ENCODE measurements at places on chromosomes 1 and 21. TPM values are rescaled to one million over a fixed set of nuclear protein-coding genes. Genes with fewer than 3 reads are reported as not detected.

- no peak for DNase-seq
These were observed 38.5 kb downstream of the RNF2 start for GRCh38 chr1:185083818-185084217.

ZNF362 gene
- total RNA-seq: 55.4 TPM

- no peak for DNase-seq
These were observed 73.1 kb downstream of the KCNJ6 start for GRCh38 chr21:37843191-37843590.

GRCh38 chr1:88731475-88732269 is 47.6 kb downstream of the PKN2 start:
- no peak for DNase-seq

LRRC71 gene
- not detected for total RNA-seq

DNA sequence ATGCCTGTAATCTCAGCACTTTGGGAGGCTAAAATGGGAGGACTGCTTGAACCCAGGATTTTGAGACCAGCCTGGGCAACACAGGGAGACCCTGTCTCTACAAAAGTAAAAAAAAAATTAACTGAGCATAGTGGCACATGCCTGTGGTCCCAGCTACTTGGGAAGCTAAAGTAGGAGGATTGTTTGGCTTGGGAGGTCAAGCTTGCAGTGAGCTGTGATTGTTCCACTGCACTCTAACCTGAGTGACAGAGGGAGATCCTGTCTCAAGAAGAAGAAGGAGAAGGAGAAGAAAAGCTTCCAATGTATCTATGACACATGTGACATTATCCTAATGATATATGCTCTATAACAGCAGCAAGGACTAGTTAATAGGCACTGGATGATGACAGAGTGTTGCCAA is 20.1 kb upstream of the ARHGAP29 start:
- DNase-seq: no peak

- DNase-seq: no peak
These were observed 51.2 kb upstream of the SYNC start for GRCh38 chr1:32753532-32754316.

CYYR1 gene
- 6.6 TPM for total RNA-seq

DNA sequence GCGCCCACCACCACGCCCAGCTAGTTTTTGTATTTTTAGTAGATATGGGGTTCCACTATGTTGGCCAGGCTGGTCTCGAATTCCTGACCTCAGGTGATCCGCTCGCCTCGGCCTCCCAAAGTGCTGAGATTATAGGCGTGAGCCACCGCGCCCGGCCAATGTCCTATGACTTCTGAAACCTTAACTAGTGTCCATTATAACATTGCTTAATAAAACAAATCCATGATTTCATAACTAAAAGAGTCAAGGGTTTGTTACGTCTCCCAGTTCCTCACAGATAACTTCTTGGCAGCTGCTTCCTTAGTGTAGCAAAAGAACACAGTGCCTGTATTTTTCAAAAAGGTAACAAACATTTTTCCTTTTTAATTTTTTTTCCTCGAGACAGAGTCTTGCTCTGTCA is 53.6 kb downstream of the FBXO42 start:
- DNase-seq: no peak

GRCh38 chr1:40258445-40258769 is 371 bp downstream of the ZMPSTE24 start:
- no peak for DNase-seq

- DNase-seq: no peak
These were observed 36.8 kb upstream of the PPP1R15B start for GRCh38 chr1:204448344-204448964.

EPHB2 gene
- 10.0 TPM for total RNA-seq

- DNase-seq: no peak
These were observed 58.0 kb downstream of the SDCCAG8 start for GRCh38 chr1:243313635-243314536.

GRCh38 chr1:224564454-224565084 is 51.5 kb upstream of the CNIH3 start:
- DNase-seq: no peak

- no peak for DNase-seq
These were observed at the start of gene S100A7A for GRCh38 chr1:153415850-153416570. Gene S100A7A, plus strand, starts transcription at chr1:153416520. Its CDS starts 1,563 bp downstream, at chr1:153418083.

RIIAD1 gene
- total RNA-seq: not detected

- no peak for DNase-seq
These were observed 271.6 kb downstream of the TRABD2B start for GRCh38 chr1:47725511-47725991.

GRCh38 chr1:202798260-202798659 is 10.0 kb downstream of the KDM5B start:
- DNase-seq: no peak

ZMYM1 gene
- 12.8 TPM for total RNA-seq

DNA sequence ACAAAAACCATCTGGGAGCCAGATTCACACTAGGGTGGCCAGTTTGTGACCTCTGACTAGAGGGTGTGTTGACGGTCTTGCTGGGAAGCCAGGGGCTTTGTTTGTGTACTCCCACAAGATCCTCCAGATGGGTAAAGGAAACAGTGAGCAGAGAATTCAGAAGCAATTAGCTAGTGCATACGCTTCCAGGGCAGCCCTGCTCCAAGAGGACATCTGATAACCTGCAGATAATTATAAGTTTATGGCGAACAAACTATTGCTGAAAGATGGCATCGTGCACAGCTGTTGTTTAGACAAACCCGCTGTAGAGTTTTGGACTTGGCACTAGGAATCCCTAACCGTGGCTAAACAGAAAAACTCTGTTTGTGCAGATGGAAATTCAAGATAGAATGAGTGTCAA is 326.4 kb downstream of the TGFB2 start:
- DNase-seq: no peak

- no peak for DNase-seq
These were observed 22.1 kb downstream of the PLEKHA6 start for GRCh38 chr1:204337583-204337982.

- DNase-seq: no peak
These were observed 1030.9 kb downstream of the AMY1C start for GRCh38 chr1:104780470-104781078.

ILDR2 gene
- total RNA-seq: not detected

CLCA4 gene
- total RNA-seq: not detected

DNA sequence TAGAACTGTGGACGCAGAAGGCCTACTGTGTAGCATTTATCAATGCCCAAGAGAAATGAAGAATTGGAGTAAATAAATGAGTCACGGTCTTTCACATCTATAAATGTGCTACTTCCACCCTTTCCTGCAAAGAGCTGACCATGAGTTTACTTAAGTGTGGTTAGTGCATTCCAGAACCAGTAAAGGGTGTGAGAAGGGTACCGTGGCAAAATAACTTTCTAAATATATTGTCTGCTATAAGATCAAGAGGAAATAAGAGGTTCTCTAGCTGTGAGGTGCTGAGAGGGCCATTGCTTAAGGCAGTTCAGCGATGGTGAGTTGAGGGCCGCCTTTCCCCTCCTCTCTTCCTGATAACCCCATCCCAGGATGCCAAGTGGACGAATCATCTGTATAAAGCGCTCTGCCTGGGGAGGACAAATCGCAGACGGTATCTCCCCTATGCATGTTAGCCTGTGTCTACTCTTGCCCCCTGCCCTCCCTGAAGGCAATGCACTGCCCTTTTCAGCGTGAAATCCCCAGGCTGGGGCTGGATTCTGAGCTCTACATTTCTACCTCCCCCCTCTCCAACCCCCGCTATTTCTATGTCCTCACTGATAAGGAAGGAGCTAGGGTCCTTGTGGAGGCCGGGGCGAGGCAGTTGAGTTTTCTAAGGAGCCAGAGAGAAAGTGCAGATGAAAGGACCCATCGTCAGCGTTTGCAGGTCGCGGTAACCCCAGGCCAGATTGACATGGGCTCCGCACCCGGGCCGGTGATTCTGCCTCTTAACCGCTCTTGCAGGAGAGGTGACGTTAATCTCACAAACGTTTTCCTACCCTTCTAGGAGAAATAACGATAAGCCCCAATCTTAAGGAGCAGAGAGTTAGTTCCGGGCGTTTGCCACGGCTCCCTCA is 1.5 kb upstream of the NCAM2 start:
- no peak for DNase-seq

DNA sequence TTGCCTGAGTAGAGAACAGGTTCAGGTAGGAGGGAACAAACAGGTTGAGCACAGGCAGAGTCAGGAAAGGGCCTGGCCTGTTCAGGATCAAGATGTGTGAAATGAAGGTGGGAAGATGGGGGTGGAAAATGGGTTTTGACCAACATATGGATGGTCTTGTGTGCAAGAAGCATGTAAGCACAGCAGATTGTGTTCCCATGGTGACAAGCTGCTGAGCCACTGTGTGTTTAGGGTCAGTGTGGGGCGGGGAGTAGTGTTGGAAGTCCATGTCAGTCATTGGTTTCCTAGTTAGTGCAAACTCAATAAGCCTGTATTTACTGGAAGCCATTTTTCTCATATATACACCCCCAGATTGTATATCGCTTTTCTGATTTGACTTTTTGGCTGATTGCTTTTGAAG is 111.9 kb downstream of the CAMTA1 start:
- no peak for DNase-seq

DNA sequence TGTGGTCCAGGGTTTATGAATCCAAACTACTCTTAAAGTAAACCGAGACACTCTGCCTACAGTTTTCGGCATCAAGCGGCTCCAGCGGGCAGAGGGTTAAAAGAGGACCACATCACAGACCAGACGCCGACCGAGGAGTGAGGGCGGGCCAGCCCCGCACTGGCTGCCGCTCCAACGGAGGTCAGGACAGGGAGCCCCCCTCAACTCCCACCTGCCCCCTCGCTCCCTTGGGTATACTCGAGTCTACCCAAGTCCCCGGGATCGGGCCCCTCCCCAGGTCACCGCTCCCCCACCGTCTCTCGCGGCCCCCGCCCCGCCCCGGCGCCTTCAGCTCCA is 312 bp downstream of the ARNT start:
- no peak for DNase-seq

GRCh38 chr1:95386371-95386770 is 152.4 kb downstream of the RWDD3 start:
- DNase-seq: no peak

DNA sequence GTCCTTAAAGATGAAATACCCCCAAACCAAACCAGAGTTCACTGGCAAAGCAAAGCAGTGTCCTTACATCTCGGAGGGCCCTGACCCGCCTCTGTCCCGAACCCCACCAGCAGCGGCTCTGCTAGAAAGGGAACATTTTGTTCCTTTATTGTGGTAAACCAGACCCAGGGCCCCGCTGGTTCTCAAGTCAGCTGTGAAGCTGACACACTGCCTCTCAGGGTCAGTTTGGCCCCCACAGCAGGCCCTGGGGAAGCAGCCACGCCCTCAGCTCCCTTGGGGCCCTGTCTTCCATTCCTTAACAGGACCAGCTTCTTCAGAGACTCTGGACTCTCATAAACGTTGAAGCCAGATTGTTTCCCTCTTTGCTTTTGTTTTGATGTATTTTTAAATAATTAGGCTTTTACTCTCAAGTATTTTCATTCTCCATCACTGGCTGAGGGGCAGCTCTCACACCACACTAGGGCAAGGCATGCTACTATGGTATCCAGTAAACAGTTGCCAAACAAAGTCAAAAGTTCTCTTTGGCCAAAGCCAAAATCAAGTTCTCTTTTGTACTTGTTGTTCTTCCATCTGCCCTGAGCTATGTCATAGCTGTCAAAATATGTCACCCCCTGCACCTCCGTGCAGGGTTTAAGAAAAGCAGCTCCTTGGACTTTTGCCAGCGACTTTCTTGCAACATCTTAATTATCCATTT is 61.1 kb upstream of the ANGPTL1 start:
- DNase-seq: peak; percentile 74

LCE6A gene
- total RNA-seq: not detected

AGMAT gene
- total RNA-seq: 0.21 TPM

Data from thoracic aorta (tissue), 2 donors.